GM06990 (cell line): ENCODE measurements at places on chromosomes 1 and 21.

GRCh38 chr21:26188422-26188821, 17.9 kb upstream of the APP start:
- no peak for DNase-seq

- DNase-seq: no peak
These were observed 111.6 kb upstream of the ERRFI1 start for GRCh38 chr1:8137481-8138244.

DNA sequence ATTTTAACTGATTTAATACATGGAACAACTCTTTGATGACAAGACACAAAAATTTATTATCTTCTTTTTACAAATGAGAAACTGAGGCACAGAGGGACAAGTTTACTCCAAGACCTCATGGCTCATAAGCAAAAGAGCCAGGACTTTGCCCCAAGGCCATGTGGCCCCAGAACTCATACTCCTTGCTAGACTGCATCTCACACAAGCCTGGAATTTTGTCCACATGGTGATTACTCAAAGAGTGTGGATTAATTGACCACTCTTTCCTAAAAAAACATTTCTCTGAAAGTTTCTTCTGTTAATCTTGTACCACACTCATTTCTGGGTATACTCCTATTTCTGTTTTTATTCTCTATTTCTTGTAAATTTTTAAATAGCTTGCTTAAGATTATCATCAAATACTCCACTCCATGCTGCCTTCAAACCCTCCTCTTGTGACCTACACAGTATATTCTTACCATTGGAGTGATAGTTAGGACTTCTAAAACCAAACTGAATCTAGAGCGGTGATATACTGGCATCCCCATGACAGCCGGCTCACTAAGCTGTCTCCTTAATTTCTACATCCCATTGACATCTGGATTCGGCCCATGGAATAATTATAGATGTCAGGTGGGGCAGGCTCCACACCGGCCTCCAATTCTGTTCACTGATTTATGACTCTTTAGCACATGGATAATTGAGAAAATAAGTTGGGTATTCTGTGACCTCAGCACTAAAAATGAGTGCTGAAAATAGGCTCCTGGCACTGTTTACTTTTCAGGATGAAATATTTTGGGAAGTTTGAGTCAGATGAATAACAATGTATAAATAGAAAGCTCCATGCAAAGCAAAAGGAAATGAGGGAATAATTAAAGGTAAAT, 16.1 kb downstream of the RGS4 start:
- no peak for DNase-seq

- DNase-seq: no peak
These were observed 6.6 kb upstream of the TINAGL1 start for GRCh38 chr1:31569596-31570173.

DNA sequence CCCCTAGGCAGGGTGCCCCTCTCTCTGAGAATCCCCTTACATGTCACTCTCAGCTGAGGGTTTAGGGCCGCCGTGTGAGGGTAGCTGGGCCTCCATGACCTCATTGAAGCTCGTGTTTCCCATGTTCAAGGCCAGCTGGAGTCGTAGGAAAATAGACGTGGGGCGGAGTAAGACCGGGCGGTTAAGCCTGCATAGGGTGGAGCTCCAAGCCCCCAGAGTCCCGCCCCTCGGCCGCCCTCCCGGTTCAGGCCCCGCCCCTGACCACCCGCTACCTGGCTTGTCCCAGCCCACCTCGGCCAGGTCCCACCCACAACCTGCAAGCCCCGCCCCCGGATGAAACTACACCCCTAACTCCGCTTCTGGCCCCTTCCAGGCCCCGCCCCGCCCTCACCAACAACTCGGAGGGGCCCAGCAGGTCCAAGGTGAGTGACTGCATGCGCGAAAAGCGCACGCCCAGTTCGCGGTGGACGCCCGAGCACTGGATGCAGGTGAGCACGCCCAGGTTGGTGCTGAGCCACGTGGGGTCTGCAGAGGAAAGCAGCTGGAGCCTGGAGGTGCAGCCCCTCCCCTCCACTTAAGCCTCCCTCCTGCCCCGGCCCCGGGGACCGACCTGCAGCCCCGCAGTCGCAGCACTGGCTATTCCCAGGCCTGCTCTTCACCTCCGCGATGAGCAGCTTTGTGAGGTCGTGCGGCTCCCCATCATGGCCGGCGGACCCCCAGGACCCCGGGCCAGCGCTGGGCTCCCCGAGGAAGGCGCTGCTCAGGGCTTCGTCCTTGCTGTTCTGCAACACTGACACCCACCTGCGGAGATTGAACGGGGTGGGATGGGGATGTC, 12.2 kb upstream of the TCEA3 start:
- DNase-seq: no peak

GRCh38 chr21:16454399-16454798, 724.6 kb downstream of the USP25 start:
- DNase-seq: no peak

DNA sequence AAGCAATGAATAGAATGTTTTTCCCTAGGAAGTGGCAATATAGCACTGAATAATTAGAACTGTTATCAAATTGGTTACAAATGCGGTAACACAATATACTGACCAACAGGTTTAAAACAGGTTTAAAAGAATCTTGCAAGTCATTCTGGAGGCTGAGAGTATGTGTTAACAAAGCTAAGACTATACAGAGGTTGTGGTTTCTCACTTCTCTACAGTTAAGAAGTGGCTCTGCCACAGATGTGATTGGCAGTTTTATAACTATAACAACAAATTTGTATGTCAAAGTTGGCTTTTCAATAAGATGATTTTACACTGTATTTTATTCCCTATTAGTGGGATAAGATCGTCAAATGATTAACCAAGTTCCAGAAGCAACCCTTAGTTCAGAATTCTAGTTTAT, 7.1 kb downstream of the ANGEL2 start:
- no peak for DNase-seq

DNA sequence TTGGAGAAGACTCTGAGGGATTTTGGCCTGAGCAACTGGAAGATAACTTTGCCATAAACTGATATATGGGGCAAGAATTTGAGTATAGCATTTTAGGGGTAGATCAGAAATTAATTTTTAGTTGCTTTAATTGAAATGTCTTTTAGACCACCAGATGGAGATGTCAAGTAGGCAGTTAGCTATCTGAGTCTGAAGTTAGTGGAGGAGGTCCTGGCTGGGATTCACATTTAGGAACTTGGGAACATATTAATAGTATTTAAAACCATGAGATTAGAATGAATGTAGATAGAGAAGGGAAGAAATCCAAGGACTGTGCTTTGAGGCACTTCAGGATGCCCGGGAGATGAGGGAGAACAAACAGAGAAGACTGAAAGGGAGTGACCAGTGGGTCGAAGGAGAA, 32.6 kb downstream of the SLC44A3 start:
- DNase-seq: no peak

- DNase-seq: no peak
These were observed 738.1 kb upstream of the CHRM3 start for GRCh38 chr1:238648296-238648695.

DNA sequence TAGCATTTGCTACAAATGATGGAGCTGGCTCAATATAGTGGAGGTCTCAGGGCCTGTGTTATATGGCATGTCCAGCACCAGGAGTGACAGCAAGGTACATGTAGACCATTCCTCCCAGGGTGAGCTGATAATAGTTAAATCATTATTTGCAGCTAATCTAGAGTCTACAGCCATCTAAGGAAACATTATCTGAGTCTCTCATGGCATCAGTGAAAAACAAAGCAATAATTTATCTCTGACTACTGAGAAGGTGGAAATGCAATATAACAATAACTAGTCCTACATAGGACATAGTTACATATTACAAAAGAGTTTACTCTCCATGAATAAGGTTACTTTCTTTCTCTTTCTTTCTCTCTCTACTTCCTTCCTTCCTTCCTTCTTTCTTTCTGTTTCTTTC, 143.4 kb upstream of the KCNK2 start:
- DNase-seq: no peak

DNA sequence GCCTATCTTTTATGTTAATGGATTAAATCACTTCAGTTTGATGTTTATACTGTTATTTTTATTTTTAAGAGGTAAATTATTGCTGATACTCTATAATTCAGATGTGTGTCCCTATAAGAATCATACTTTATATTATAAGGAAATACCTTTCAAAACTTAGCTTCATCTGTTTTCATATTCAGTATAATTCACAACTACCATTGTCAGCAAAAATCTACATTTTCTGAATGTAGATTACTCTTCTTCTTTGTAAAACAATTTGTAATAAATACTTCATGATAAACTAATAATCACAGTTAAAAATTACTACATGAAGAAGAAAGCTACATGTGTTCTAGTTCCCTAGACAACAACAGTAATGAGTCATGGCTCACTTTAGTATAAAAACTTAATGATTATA, 115.4 kb upstream of the SERTAD4 start:
- DNase-seq: no peak

GRCh38 chr21:24436236-24436635, 1171.0 kb downstream of the MRPL39 start:
- DNase-seq: no peak
